ENCODE measurements at places on chromosomes 1 and 21. TPM values are rescaled to one million over a fixed set of nuclear protein-coding genes. Genes with fewer than 3 reads are reported as not detected.

- DNase-seq = no peak
Measured at GRCh38 chr1:178723546-178723945, 1.5 kb upstream of the RALGPS2 start.

GRCh38 chr1:235342039-235342438 is 13.7 kb downstream of the GGPS1 start:
- DNase-seq = no peak

DNA sequence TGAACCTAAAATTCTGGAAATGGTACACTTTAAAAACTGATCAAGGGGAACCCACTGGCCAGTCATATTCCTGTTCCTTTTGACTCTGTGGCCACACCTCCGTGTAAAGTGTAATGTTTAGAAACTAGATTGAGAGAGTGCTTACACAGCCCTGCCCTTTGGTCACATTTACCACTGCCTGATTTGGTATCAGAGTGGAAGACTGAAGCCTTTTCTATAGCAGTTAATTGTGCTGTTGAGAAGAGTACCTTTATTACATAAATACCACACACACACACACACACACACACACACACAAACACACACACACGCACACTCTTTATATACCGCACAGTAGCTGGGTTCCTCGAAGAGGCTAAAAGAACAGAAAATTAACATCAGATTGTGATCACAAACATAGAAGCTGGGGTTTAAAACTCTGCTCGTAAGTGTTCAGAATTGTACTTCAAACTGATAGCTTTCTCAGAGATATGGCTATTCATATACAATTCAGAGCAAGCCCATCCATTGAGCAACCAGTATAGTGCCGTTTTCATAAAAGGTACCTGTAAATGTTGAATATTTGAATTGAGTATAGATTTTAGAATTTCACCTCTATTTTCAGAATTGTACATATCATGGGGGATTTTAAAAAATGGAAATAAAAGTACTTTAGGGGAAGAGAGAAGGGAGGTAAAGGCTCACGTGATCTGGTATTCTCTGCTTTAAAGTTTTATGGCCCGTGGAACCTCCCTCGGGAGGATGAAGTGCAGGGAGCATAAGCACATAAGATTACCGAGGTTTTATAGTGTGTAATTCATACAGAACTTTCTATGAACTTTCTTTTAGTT is 37.5 kb downstream of the CAMTA1 start:
- DNase-seq = no peak

MSH4 gene
- not detected for total RNA-seq

MARK1 gene
- total RNA-seq = 19.2 TPM

- DNase-seq = no peak
Measured at GRCh38 chr1:31183126-31183525, 56.6 kb downstream of the NKAIN1 start.

DNA sequence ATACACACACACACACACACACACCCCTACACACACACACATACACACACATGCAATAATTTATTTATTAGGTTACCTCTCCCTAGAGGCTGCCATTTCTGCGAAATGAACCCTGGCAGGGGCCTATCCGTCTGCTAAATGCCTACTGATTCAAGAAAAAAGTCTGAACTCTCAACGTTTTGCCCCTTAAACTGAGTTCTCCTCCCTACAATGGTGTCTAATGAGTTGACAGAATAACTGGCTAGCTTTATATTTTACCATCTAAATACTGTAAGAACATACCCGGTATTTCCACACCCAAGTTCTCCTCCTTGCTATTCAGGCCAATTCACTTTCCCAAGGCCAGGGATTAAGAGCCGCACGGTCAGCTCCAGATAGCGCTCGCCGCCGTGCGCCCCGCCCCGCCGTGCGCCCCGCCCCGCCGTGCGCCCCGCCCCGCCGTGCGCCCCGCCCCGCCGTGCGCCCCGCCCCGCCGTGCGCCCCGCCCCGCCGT is 339 bp upstream of the RNPC3 start:
- DNase-seq = no peak

GRCh38 chr1:185722098-185722497 is 12.1 kb upstream of the HMCN1 start:
- no peak for DNase-seq

DNA sequence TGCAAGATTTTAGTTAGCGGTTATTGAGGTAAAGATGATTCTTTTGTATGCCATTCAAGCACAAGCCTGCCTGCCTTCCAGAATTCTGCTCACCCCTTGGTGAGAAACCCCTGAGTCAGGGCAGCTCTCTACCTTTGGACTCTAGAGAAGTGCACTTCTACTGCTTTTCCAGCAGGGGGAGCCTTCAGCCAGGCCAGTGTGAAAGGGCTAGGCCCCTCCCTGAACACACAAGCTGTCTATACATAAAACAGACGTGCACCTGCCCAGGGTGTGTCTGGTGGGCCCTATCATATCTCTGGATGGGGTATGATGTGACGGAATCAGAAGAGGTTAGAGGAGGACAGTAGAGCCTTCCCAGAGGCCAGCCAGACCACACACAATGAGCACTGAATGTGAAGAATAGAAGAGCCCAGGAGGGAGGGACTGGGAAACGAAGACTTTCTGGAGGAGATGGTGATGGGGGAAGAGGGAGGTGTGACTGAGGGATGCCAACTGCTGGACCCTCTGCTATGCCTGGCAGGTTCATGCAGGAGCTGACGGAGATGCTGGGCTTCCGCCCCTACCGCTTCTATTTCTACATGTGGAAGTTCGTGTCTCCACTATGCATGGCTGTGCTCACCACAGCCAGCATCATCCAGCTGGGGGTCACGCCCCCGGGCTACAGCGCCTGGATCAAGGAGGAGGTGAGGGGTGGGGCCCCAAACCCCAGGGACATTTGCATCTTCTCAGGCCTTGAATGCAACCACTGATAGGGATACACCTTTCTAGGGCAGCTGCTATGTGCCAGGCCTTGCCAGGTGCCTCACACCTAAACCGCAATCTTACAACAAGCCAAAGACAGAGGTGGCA is 13.0 kb upstream of the KCNC4 start:
- no peak for DNase-seq

KIF26B gene
- total RNA-seq = 0.32 TPM

GRCh38 chr1:213969958-213970555 is 17.7 kb upstream of the PROX1 start:
- no peak for DNase-seq

- no peak for DNase-seq
Measured at GRCh38 chr1:209356976-209357377, 226.5 kb upstream of the CAMK1G start.

GRCh38 chr1:183061194-183061593 is 38.0 kb downstream of the LAMC1 start:
- no peak for DNase-seq

DNA sequence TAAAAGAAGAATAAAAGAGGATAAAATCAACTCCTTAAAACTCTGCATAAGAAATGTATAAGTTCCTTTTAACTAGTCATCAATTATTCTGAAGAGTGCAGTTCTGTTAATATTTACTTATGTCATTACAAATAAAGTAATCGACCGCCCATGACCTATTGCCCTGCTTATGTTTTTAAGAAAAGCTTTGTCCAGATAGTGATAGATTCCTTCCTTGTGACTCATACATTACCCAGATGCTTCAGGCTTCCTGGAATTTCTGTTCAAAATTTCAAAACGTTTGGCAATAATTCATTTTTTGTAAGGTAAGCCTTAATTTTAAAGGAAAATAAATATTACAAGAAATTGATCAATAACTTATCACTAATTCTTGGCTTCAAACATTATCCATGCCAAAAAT is 918.2 kb upstream of the ADGRL2 start:
- no peak for DNase-seq

GABRD gene
- total RNA-seq = not detected

SERTAD4 gene
- 3.9 TPM for total RNA-seq

B3GALT2 gene
- total RNA-seq = not detected

WDR3 gene
- 36.8 TPM for total RNA-seq

DNAJC8 gene
- 70.7 TPM for total RNA-seq

LCE2C gene
- not detected for total RNA-seq

GRCh38 chr1:189605226-189605625 is 872.4 kb downstream of the BRINP3 start:
- no peak for DNase-seq

DNA sequence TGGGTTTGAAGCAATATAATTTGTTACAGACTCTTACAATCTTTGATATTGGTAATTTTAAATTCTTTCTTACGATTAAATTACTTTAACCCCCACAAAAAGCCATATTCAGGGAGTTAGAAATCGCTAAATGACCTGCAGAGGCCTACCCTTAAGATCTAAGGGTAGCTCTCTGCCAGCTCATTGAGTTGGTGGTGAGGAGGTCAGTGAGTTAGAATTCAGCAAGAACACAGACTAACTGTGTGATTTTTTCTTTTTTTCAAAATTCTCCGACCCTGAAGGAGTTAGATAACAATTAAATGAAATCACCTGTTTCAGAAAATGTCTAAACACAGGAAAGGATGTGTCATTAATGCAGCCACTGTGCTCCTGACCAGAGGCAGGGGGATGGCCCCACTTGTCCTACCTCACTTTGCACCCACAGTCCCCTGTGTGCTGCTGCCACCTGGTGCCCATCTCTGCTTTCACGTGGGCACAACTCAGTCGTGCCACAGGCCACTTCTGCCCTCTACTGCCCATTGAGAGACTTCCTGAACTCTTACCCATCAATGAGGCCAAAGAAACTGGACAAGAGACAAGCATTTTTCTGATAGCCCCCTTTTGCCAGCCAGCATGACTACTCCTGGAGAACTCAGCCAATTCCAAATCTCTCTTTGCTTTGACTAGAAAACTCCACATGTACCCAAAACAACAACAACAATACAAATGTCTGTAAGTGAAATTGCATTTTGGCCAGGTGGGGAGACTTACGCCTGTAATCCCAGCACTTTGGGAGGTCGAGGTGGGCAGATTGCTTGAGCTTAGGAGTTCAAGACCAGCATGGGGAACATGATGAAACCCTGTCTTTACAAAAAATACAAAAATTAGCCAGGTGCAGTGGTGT is 8.4 kb downstream of the CFAP45 start:
- no peak for DNase-seq

DNA sequence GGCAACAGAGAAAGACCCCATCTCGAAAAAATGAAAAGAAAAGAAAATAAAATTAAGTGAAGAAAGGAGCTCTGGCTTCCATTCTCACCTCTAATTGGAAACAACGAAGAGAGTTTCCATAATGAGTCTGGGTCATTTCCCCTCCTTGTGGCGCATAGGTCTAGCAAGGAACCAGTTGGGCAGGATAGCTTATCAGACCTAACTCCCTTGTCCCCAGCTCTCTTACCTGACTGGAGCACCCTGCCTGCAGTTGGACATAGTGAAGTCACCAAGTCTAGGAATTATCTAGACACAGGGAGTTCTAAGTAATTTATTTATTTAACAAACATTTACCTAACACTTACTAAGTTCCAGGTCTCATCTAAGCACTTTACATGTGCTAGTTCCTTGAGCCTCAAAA is 63.0 kb upstream of the RAB4A start:
- no peak for DNase-seq

DNA sequence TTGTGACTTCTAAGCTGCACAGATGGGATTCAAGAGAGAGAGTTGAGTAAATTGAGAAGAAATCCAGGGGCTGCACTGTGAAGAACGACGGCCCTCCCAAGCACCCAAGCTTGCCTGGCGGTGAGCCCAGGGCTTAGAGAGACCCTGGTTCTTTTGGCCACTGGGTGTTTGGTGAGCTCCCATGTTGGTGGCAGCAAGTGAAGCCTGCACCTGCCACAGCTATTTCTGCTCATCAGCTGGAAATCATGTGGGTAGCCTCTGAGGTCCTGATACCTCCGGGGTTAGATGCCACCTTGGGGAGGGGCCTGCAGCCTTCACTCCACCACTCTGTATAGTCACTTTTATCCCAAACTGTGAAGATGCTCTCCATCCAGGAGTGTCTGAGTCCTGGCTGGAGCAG is 6.2 kb upstream of the BTG2 start:
- no peak for DNase-seq

DNA sequence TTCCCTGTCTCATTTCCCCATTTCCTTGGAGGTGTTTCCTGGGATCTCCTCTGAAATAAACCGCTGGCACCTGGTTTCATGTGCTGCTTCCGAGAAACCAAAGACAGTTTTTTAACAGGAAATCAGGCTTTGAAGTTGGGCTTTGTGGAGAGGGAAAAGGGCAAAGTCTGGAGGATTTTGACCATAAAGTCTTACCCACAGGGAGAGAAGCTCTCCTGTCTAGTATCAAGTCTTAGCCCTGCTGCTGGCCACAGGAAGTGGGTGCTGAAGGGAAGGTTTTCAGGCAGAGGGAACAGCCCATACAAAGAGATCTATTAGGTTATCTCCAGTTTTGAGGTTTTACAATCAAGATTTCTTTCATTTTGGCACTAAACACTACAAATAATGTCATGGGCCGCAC is 29.3 kb downstream of the SLC5A9 start:
- no peak for DNase-seq

GRCh38 chr1:226912587-226913176 is 27.4 kb upstream of the COQ8A start:
- no peak for DNase-seq

DNA sequence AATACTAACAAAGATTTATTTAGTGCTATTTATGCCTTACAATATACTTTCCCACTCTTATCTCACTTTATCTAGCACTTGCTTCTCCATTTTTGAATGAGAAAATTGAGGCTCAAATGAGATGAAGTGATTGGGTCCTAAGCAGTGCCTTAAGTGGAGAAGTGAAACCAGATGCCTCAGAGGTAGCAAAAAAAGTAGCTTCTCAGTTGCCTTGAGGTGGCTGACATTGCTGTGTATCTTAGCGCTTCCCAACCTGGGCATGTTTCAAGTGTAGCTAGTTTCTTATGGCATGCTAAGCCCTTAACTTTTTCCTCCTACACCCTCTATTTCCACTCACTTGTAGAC is 390.4 kb downstream of the OMA1 start:
- DNase-seq = no peak

DNA sequence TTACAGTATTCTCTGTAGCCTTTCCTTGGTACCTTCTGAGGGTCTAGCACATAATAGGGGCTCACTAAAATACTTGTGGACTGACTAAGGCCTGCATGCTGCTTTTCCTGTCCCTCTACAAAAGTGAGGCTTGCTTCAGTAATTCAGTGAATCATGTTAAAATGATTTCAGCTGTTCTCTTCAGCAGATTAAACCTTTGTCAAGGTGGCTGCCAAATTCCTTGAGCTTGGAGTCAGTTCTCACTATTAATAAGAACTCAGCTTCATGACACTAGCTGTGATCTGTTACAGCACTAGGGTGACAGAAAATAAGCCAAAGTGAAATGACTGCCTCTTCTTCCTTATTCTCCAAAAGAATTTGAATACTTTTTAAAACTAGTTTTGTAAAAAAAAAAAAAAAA is 128.8 kb downstream of the KCNN3 start:
- no peak for DNase-seq

CLDN8 gene
- total RNA-seq = not detected

DNA sequence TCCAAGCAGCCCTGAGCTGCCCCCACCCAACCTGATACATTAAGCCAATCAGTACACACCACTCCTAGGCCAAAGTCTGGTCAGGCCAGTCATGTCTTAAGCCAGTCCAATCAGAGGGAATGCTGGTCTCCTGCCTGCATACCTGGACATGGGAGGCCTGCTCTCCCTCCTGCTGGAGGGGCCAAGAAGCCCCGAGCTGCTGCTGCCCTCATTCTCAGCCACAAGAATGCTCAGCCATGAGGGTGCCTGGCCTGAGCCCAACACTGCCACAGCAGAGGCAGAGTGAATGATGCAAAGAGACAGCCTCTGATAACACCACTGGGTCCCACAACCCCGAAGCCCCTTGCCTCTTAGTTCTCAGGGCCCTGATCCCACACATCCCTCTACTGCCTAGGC is 23.0 kb downstream of the CHD5 start:
- DNase-seq = no peak

ZBTB40 gene
- 17.4 TPM for total RNA-seq

HTR6 gene
- total RNA-seq = not detected

UBXN10 gene
- total RNA-seq = 0.29 TPM

- DNase-seq = no peak
Measured at GRCh38 chr1:36691374-36691773, 208.7 kb upstream of the CSF3R start.

All from mesenteric fat pad (tissue), 1 donor.